Heart left ventricle (tissue), 16 donors: ENCODE measurements at places on chromosomes 3 and 15. TPM values are rescaled to one million over a fixed set of nuclear protein-coding genes. Genes with fewer than 3 reads are reported as not detected.

MAP6D1 gene
- total RNA-seq = 2.9 TPM

TICRR gene
- 0.05 TPM for total RNA-seq

CLEC3B gene
- total RNA-seq = 40.6 TPM

ALDH1A2 gene
- 63.3 TPM for total RNA-seq

DNA sequence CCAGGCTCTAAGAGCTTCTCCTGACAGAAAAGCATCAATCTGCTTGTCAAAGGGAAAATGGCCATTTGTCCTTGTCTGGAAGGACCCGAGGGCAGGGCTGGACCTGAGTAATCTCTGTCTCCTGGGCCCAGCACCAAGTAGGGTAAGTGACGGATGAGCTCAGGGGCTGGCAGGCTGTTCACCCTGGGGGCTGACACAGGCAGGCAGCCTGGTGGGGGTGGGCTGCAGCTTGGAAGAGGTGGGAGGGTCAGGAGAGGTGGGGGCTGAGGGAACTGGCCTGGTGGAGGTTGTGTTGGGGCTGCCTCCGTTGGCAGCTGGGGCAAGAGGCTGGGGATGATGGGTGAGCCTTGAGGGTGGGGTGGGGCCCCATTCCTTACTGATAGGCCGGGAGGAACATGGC, 42.3 kb upstream of the ADPGK start:
- DNase-seq = no peak

DNA sequence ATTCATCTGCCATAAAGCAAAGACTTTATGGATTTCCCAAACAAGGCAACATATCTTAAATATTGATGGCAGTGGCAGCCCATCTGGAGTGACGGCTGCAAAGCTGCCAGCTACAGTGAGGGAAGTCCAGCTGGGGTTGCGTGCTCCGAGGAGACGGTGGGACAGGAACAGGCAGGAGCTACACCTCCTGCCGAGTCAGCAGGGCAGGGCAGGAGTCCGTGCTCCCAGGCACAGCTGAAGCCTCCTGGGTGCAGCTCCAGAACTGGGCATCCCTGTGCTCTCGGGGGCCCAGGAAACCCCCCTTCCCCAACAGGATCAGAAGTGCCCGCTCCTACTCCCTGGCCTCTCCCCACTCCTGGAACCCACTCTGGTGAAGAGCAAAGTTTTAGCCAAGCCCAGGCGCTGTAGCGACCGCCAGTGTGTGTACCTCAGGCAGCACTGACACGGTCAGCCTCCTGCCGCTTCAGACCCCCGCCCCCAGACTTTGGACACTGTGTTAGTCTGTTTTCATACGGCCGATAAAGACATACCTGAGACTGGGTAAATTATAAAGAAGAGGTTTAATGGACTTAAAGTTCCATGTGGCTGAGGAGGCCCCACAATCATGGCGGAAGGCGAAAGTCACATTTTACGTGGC, 556.4 kb upstream of the CCDC54 start:
- DNase-seq = no peak
